Left hindlimb (tissue), 1 donor: ENCODE measurements at places on chromosomes 1 and 21.

DNA sequence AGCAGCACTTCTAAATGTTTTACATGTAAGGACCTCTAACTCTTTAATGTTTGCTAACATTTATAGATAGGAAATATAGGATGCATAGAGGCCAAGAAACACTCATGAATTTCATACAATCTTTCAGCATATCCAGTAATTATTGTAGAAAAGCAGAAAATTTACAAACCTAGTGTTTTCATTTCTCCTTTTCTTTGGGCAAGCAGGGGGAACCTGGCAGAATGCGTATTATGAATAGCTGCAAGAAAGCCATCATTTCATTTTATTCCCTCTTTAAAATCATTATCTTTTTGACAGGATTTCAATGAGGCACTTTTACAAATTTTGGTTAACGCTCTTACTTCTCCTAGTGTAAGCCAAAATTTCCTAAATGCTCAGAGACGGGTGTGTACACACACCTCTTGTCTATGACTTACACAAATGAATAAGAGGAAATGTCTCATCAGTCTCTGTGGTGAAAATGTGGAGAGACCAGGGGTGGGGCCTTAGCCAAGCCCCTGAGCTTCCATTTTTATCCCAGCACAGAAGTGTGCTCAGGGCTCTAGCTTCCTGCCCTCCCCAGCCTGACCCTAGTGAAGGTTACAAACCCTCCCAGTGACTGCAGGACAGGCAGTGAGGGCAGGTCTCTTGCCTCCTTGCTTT, 91.6 kb downstream of the LRRC8C start:
- no peak for DNase-seq

- no peak for DNase-seq
These were observed 3.3 kb upstream of the ZBTB18 start for GRCh38 chr1:244047621-244048255.

DNA sequence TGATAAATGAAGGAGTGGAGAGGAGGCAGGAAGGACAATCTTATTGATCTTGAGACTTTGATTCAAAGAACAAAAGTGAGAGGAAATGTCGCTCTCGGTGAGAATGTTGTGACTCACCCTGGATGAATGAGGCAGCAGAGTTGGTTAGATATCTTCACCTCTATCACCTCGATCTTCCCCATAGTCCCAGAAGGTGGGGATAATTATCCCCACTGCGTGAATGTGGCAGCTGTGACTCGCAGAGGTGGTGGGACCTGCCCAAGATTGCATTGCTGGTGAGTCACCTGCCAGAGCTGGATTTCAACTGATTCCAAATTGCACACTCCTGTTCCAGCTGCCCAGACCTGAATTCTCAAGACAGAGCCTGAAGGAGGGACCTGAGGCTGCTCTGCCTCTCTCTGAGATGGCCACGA, 105.0 kb downstream of the MATN1 start:
- DNase-seq = no peak

- DNase-seq = peak; percentile 78
These were observed 85.8 kb downstream of the SYF2 start for GRCh38 chr1:25146451-25146855.

- no peak for DNase-seq
These were observed 326.1 kb upstream of the BEND5 start for GRCh38 chr1:49102752-49103151.

DNA sequence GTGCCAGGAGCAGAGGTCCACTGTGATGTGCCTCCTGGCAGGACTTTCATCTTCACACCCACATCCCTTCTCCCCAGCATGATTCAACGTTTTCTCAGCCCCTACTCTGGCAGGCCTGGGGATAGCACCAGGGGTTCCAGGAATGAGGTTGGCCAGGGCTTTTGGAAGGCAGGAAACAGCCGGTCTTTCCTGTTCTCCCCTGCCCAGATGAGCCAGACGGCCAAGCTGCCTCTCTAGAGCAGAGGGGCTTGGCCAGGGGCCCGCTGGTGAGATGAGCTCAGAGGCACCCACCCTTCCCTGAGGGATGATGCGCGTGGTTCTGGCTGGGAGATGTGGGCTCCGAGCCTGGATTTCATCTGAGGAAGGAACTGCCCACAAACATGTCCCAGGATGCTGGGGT, 4.3 kb upstream of the MFAP2 start:
- DNase-seq = peak; percentile 86

GRCh38 chr1:202282596-202283283, 59.0 kb downstream of the UBE2T start:
- no peak for DNase-seq

- DNase-seq = peak; percentile 25
These were observed 112.9 kb upstream of the IPO9 start for GRCh38 chr1:201715801-201716741.

GRCh38 chr21:42836402-42836666, 43.0 kb downstream of the WDR4 start:
- no peak for DNase-seq

DNA sequence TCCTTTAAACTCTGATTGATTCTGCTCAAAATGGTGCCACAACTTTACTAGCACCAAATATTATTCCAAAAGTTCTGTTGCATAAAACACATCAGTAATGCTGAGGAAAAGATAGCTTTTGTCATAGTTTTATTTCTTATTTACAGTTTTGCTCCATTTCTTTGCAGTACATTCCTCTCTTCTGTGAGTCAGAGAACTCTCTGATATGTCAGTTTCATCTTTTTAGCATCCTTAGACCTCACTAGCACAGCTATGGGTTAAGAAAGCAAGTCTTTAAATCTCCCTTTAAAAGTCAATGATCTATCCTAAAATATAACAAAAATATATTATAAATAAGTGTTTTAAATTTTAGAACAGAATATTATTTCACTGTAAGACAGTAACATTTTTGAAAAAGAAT, 356.6 kb upstream of the SNX7 start:
- no peak for DNase-seq

GRCh38 chr1:198291036-198291435, 134.2 kb downstream of the NEK7 start:
- no peak for DNase-seq

DNA sequence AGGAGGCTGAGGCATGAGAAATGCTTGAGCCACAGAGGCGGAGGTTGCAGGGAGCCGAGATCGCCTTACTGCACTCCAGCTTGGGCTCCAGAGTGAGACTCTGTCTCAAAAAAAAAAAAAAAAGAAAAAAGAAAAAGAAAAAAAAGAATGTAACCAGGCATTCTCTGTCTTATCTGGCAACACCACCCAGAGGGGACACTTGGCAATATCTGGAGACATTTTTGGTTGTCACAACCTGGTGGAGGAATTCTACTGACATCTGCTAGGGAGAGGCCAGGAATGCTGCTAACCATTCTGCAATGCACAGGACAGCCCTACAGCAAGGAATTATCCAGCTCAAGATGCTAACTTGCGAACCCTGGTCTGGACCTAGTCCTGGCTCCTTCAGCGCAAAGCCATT, 2.3 kb upstream of the CNR2 start:
- no peak for DNase-seq

GRCh38 chr1:86450847-86451246, 17.9 kb upstream of the CLCA1 start:
- no peak for DNase-seq

DNA sequence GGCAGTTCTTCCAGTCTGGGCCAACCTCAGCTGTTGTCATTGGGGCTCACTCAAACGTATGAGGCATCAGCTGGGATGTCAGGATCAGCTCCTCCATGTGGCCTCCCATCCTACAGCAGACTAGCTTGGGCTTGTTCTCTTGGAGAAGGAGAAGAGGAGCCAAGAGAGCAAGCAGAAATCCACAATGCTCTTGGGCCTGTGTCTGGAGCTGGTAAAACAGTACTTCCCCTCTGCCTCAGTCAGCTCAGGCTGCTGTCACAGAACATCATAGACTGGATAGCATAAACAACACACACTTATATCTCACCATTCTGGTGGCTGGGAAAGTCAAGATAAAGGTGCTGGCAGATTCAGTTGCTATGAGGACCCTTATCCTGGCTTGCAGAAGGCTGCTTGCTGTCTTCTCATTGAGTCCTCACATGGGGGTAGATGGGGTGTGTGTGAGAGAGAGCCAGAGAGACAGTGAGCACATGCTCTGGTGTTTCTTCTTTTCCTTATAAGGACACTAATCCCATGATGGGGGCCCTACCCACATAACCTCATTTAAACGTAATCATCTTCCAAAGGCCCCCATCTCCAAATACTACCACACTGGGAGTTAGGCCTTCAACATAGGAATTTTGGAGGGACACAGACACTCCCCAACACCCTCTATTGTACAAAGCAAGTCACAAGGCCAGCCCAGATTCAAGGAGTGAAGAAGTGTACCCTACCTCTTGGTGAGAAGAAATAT, 16.3 kb upstream of the DNAJC6 start:
- DNase-seq = no peak

DNA sequence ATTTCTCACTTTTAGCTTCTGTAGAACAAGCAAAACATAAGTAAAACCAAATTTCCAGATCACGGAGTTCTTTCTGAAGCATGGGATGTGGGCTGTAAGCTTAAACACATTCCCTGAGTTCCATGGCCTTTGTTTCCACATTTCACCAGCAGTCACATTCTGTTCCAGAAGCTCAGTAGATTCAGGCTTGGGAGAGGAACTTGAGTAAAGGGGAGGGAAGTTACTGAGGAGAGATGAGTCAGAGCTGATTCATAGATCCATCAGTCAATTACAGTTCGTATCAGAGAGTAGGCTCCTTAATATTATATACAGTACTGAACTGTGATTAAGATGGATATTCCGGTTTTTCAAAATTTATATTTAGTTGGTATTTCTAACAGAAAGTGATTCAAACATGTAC, 614.3 kb downstream of the NCAM2 start:
- no peak for DNase-seq

- no peak for DNase-seq
These were observed 53.7 kb downstream of the HUNK start for GRCh38 chr21:31926498-31926897.

- DNase-seq = peak; percentile 43
These were observed 293.1 kb downstream of the LMX1A start for GRCh38 chr1:165063181-165063965.

DNA sequence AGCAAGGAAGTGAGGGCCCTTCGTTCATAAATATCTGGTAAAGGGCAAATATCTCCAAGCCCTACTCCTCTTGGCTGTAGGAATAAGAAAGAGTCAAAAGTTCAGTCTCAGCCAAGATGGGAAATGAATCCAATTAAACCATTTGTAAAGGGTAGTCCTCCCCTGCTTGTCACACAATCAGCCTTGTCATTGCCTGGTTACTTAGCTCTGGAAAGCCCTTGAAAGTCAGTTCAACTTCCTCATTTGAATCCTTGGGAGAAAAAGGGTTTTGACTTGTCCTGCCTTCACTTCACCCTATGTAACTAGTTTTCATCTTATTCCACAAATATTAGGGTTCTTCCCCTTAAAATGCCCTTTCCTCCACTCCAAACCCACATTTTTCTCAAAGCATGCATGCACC, 100.0 kb downstream of the ELAVL4 start:
- DNase-seq = no peak

GRCh38 chr1:7279769-7280168, 491.3 kb upstream of the VAMP3 start:
- no peak for DNase-seq

- DNase-seq = no peak
These were observed 408.1 kb upstream of the ADGRL2 start for GRCh38 chr1:81392526-81393226.

GRCh38 chr1:216937491-216937890, 214.3 kb upstream of the ESRRG start:
- no peak for DNase-seq

- DNase-seq = no peak
These were observed 774 bp upstream of the ANGPTL7 start for GRCh38 chr1:11188381-11188780.

DNA sequence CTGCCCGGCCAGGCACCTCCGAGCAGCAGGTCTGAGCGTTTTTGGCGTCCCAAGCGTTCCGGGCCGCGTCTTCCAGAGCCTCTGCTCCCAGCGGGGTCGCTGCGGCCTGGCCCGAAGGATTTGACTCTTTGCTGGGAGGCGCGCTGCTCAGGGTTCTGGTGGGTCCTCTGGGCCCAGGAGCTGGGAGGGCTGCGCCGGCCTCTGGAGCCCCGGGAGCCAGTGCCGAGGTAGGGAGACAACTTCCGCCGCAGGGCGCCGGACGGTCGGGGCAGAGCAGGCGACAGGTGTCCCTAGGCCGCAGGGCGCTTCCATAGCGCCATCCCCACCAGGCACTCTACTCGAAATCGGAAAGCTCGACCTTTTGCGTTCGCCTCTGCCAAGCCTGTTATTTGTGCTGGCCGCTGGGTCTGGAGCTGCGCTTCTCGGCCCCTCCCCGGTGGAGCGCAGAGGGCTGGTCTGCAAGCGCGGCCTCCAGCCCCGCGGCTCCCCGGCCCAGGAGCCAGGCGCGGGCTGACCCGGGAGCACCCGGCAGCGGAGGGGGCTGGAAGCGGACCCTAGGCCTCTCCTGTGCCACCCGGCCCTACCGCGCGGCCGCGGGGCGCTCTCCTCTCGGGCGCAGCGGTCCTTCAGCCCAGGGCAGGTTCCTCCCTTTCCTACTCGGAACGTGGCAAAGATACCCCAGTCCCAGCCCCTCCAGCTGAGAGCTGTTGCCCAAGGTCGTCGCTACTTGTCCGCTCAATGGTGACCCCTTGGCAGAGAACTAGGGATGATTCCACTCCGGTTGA, 2.2 kb downstream of the SIM2 start:
- peak; percentile 47 for DNase-seq

- DNase-seq = no peak
These were observed 279.7 kb downstream of the SPATA17 start for GRCh38 chr1:217910791-217911320.

GRCh38 chr21:33496345-33496744, 4.8 kb upstream of the DNAJC28 start:
- no peak for DNase-seq

GRCh38 chr1:65994223-65994622, 201.5 kb downstream of the PDE4B start:
- no peak for DNase-seq

DNA sequence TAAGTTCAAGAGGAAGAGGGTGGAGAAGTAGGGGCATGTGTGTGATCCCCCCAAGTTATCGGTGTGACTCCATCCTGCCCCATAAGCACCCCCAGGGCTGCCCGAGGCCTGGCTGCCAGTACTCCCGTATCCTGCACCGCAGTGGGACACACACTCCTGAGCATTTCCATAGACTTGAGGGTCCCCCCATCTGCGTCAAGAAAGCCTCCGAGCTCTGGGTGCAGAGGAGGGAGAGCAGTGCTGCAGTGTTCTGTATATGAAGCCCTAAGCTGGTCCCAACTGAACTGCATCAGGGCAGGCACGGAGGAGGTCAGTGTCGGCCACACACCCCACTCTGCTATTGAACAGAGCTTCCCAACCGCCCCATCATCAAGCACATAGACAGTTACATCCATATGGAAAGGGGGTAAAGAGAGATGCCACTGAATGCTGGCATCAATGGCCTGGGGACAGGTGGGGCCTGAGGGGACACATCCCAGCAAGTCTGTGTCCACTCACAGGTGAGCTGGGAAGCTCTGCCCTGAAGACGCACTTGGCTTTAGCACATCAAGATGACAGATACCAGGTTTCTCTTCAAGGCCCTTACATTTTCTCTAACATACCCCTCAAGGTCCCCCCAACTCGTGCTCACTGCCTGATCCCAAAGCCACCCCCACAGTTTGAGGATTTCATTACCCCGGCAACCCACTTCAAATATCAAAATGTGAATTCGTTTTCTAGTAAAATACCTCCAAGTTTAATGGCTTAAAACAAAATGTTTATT, 64.3 kb downstream of the EVA1C start:
- DNase-seq = no peak

- DNase-seq = no peak
These were observed 420.0 kb downstream of the ADGRL2 start for GRCh38 chr1:82220754-82221153.
